ENCODE measurements at places on chromosomes 2 and 18.

DNA sequence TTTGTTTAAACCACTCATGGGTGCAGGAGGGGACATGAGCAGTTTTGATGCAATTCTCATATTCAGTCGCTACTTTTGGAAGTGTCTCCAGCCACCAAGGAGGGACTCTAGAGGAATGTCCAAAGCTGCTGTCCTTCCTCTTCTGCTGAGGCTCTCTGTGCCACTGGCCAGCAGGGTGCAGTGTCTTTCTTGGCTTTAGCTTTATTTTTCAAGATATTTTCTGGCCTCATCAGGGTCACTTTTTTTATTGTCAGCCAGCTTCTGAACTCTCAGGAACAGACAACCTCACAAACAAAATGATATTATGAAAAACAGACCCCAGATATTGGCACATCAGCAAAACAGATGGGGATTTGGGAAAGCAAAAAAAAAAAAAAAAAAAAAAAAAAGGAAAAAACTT is 289.3 kb upstream of the ZSWIM2 start:
- DNase-seq, result no peak

DNA sequence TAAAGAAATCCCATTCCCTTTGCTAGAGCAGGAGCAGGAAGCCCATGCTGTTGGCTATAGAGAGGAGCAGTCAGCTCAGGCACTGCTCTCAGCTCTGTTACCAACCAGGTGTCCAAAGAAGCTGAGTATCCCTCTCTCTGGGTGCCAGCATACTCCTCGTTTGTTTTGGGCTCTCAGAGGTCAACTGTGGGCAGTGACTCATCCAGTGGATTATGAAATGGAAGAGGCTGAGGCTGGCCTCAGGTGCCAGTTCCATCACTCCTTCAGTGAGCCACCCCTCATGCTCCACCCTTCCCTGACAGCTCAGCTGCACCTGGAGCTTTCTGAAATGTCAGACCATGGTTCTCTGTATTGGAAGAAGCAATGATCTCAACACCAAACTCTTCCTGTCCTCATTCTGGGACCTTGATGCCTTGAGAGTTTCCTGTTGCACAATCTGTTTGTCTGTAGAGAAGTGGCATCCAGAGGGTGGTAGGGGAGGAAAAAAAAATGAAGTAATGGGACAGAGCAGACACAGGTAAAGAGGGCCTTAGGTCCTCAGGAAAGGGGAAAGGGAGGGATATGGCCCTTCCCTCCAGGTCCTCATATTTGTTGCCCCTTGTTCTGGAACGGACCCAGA is 31.2 kb upstream of the EN1 start:
- no peak for DNase-seq

GRCh38 chr2:185278761-185279160 is 459.8 kb upstream of the FSIP2 start:
- DNase-seq, result no peak

DNA sequence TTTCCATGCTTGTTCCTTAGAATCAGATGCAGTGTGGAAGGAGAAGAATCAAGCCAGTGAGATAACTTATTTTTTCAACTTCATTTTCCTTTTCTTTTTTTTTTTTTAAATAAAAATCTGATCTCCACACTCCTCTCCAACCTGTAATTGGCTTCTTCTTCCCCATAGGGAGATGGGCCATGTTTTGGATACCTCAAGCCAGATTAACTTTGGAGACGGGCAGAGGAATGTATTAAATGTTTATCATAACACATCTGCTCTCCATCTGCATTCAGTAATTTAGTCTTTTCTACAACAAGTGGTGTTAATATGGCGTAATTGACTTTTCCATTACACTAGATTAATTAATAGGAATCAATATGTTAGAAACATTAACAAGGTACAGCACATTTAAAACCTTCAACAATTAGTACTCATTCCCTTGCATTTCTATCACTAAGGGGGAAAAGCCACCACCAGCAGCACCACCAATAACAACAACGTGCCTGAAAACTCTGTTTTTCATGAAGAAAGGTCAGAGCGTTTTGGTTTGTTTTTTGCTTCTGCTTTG is 244.1 kb downstream of the MYCN start:
- no peak for DNase-seq

DNA sequence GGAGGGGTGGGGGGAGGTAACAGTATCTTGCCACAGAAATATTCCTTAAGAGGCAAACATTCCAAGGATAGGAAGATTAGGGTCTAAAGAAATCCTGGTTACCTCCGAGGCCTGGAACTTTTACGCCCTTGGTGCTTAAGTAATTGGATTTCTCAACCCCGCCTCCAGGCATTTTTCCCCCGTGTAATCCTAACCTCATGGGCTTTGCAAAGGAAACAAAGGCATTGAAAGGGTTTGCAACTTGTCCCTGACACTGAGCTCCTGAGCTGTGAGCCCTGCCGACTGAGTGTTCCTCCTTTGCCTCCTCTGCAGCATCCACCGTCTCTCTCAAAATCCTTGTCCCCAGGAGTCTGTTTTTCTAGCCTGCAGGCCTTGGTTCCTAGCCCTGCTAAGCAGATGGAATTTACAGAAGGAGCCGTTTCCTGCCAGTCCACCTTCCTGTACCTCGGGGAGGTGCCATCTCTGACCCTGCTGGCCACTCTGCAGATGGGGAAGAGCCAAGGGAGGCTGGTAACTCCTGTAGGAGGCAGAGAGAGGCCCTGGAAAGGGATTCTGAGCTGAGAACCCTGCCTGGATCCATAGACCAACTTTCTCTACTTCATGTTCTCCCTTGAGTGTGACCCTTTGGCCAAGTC is 24.2 kb downstream of the TET3 start:
- DNase-seq, result no peak

GRCh38 chr18:3262234-3263131 is 550 bp downstream of the MYL12B start:
- DNase-seq, result peak; percentile 39

- DNase-seq, result no peak
These were observed 28.0 kb downstream of the SULT1C2 start for GRCh38 chr2:108316461-108317258.

DNA sequence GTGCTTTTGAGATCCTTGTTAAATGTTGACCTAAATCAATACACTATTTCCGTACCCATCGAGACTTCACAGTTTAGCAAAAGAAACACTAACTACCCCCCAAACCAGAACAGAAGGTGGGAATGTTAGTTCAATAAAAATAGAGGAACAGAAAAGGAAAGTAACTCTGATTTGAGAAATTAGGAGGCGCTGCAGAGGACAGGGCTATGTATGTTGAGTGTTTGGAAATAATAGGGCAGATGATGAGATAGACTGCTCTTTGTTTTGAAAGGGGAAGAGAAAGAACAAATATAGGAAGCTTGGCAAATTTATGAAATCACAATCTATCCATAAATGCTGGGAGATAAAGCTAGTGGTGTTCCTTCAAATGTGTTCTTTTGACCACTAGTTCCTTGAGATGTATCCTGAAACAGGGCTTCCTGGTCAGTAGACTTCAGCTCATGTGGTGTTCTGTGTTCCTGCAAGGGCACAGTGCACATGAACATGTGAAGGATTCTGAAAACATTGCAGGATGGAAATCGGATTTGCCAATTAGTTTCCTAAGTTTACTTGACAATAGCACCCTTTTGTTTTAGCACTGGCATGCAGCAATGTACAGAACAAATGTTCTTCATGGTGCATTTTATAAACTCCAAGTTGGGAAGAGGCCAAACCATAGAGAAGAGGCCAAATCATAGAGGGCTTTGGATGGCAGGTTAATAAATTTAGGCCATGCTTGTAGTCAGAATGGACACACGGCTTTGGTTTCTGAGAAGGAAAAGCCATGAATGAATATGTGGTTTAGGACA is 39.8 kb downstream of the RHBDD1 start:
- DNase-seq, result no peak

DNA sequence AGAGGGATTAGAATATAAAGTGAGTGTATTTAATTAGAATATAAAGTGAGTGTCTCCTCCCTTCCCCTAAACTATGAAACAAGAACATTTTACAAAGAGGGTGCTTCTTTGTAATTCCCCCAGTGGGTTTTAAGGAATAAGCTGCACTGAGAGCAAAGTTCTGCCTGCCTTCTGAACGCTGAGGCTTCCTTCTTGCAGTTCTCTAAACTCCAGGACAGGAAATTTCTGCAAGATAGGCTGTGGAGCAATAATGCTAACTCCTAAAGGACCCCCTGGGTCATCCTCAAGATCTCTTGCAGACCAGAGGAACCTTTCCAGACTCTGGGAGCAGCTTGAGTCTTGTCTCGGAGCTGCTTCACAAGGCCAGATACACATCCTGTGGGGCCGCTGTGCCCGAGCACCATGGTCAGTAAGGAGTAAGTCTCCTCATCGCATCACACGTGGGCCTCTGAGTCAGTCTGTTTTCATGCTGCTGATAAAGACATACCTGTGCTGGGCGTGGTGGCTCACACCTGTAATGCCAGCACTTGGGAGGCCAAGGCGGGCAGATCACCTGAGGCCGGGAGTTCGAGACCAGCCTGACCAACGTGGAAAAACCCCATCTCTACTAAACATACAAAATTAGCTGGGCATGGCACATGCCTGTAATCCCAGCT is 87.5 kb upstream of the KCNE4 start:
- DNase-seq, result no peak

GRCh38 chr2:133378928-133379549 is 189.2 kb downstream of the NCKAP5 start:
- no peak for DNase-seq

GRCh38 chr2:54073796-54074195 is 41.6 kb upstream of the ACYP2 start:
- no peak for DNase-seq

- peak; percentile 12 for DNase-seq
These were observed 935 bp upstream of the RAMP1 start for GRCh38 chr2:237858294-237859081.

DNA sequence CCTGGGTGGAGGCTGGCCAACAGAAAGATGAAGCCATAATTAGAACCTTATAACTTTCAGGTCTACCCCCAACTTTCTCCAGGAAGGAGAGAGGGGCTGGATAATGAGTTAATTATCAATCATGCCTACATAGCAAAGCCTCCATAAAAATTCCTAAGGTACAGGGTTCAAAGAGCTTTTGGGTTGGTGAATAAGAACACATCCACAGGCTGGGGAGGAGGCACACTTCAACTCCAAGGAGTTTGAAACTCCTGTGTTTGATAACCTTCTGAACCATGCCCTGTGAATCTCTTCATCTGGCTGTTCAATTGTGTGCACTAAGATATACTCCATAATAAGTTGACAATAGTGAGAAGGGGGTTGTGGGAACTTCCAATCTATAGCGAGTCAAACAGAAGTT is 552.3 kb downstream of the TDRD15 start:
- DNase-seq, result no peak

GRCh38 chr2:202290316-202290715 is 24.8 kb downstream of the NOP58 start:
- no peak for DNase-seq

- no peak for DNase-seq
These were observed 128.7 kb downstream of the MEP1B start for GRCh38 chr18:32318581-32318980.

DNA sequence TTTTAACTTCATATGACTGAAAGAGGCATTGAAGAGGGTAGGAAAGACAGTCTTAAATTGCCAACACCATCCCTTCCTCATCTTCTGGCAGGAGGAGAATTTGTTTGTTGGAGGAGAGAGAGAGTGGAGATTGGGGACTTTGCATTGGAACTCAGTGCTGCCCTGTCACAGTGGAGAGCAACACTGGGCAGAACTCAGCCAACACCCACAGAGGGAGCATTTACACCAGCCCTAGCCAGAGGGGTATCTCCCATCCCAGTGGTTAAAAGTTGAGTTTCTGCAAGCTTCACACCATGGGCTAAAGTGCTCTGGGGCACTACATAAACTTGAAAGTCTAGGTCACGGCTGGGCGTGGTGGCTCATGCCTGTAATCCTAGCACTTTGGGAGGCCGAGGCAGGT is 174.1 kb downstream of the ANKRD30B start:
- DNase-seq, result no peak

DNA sequence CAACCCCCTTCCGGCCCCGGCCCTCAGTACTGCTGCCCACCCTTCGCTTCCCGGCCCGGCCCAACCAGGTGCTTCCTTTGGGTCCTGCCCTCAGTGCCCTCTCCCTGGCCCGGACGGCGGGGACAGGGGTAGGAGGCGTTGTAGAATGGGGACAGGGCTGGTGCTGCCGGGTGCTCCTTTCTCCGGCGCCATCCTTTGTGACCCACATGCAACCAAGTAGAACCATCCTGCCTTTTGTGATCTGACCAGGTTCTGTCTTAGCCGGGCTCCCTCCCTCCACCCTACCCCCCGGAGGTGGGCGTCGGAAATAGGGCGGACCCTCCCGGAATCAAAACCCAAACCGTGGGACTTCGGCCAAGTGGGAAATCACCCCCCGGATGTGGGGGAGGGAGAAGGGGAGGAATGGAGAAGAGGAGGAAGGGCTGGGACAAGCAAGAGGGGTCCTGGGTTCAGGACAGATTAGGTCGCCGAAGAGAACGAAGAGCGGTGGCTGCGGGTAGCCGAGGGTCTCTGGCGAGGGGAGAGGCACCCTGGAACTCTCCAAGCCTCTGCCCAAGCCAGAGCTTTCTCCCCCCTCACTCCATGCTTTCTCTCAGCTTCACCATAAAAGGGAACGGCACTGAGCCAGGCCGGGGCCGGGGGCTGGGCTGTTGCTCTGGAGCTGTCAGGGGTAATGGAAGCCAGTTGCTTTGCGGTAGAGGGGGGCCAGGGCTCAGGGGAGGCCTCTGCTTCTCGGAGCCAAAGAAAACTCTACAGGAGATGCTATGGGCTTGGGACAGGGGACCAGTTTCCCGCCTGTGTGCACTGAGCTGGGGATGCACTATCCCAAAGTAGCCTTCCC is 756 bp upstream of the OST4 start:
- no peak for DNase-seq

DNA sequence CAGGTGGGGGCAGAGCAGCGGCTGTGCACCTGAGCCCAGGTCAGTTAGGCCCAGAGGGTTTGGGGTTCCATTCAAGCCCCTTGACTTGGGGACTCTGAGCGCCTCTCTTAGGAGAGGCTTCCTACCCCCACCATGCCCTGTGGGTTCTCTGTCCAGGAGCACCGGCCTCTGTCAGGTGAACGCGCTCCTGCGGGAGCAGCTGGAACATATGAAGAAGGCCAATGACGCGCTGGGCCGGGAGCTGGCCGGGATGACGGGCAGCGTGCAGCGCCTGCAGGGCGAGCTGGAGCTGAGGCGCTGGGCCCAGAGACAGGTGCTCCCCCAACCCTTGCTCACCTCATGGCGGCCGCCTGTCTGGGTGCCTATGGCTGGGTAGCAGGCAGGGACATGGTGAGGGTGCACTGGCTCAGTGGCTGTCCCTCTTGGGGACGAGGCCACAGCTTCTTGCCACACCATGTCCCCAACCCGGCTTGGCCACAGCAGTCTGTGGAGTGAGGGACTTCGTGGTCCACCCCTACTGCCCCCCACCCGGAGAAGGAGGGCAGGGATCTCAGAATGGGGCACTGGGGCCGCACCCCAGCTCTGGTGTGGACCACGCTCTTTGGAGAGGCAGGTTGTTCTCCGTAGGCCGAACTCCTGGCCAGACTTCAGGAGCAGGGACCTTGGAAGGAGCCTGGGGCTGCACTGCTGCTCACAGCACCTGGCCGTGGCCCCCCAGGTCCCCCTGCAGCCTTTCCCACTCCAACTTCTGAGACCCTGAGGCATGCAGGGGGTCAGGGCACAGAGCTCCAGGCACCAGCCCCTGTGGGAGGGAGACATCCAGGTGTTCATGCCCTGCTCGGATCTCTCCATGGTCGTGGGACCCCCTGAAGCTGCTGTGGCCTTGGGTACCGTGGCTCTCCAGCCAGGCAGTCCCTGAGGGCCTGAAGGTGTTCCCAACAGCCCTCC is 19.7 kb downstream of the CROCC2 start:
- DNase-seq, result no peak

GRCh38 chr2:235143789-235144188 is 192.0 kb downstream of the SH3BP4 start:
- no peak for DNase-seq

GRCh38 chr2:117407746-117408145 is 406.7 kb upstream of the DDX18 start:
- DNase-seq, result no peak

Data from effector memory CD8-positive, alpha-beta T cell (primary cell).